Stimulated activated CD4-positive, alpha-beta T cell treated with anti-CD3 and anti-CD28 coated beads, Interleukin-12 subunit alpha, Interleukin-12 subunit beta, amount 100 ng/mL, for 48 hours (primary cell): ENCODE measurements at places on chromosomes 1 and 21.

GRCh38 chr1:6495041-6495441 is 3.6 kb upstream of the PLEKHG5 start:
- no peak for DNase-seq

- no peak for DNase-seq
Observed at GRCh38 chr21:37560385-37560784, 193.8 kb downstream of the DYRK1A start.

GRCh38 chr1:173424782-173425407 is 52.2 kb upstream of the PRDX6 start:
- no peak for DNase-seq

- DNase-seq: no peak
Observed at GRCh38 chr21:41559658-41560631, 52.0 kb upstream of the TMPRSS2 start.
